Choroid plexus epithelial cell (primary cell): ENCODE measurements at places on chromosomes 7 and 10.

DNA sequence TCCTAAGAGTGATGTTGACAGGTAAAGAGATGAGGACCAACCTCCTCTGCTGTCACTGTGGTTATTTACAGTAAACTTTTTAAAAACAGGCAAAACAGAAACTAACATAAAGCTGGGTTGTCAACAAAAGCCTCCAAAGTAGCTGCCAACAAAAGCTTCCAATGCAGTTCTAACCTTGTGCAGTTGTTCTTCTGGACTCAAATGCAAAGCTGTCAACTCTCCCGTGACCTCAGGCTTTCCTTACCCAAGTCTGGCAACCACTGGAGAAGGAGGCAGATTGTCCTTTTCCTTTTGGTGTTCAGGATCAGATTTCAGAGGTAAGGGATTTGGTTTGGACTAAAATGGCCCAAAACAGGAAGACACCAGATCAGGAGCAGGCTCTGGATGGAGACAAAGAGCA is 63.1 kb downstream of the DLG5 start:
- peak; percentile 19 for DNase-seq

DNA sequence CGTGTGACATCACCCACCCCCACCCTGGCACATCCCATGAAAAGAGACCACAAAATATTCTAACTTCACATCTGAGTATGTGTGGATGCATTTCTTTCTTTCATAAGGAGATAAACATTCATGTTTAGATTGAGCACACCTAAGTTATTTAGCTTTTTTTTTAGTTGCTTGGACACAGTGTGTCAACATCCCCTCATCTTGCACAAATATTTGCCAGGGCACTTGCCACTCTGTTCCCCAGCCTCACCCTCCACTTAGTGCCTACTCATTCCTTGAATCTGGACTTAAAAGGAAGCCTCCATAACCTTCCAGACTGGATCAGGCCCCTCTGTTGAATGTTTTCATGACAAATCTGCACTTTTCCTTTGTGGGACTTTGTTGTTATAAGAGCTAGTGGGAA is 338.9 kb upstream of the IGFBP3 start:
- DNase-seq: no peak

DNA sequence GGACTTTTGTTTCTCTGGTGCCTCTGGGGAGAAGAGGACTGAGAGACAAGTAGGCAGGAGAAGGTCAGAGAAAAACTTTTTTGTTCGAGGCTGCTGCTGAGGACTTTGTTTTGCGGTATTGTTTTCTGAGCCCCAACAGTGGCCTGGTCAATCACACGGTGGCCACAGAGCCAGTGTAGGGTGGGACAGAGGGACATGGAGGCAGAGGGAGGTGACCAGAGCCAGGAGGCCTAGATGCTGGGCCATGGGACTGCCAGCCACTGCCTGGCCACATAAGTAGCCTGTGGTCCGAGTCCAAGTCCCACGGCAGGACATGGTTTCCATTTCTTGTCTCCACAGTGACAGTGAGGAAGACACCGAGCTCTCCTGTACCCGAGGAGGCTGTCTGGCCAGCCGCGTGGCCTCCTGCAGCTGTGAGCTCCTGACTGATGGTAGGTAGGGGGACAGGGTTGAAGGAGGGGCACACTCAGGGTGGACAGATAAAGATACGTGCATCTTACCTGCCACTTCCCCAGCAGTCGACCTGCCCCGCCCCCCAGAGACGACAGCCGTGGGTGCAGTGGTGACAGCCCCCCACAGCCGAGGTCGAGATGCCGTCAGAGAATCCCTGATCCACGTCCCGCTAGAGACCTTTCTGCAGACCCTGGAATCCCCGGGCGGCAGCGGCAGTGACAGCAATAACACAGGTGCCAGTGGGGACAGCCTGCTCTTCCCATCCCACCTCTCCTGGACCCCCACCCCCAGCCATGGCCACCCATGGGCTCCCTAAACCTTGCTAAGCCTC is 27.5 kb downstream of the SH2B2 start:
- DNase-seq: no peak

- no peak for DNase-seq
Measured at GRCh38 chr7:70006261-70006920, 408.1 kb downstream of the AUTS2 start.

DNA sequence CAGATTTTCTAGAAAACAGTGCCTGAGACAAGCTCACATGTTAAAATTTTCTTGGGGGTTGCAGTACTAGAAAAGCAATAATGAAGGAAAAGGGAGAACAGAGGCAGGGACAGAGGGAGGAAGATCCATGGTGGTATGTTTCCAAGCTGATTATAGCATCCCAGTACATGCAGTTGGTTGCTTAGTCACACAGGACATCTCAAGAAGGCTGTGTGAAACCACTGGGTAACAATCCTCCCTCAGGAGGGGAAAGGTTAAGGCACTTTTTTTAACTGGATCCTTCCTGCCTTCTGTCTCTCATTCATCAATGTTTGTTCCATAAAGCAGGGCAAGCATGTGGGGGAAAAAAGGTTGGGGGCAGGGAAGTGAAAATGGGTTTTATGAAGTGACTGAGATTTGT is 6.1 kb upstream of the IMMP2L start:
- DNase-seq: no peak

- DNase-seq: no peak
Measured at GRCh38 chr10:24707445-24707844, 16.2 kb downstream of the ARHGAP21 start.
